ENCODE measurements at places on chromosomes 11 and 22.
A peak's percentile ranks its signal among the peaks of the same experiment; 100 is the strongest.

GRCh38 chr22:17155941-17156340, 3.1 kb downstream of the HDHD5 start:
- no peak for DNase-seq

DNA sequence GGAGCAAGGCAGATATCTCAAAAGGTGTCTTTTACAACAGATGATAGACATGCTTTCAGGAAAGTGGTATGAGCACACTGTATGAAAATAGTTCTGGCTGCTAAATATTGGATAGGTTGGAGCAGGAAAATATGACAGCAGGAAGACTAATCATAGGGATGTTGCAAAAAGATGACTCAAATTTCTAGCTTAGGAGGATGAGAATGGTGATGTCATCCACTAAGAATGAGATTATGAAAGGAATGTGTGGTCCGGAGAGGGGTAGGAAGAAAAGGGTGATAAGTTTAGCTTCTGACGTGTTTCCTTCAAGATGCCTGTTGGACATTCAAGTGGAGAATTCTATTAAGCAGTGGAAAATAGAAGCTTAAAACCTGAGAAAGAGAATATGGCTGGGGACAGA, 46.4 kb downstream of the RCN1 start:
- DNase-seq = peak; percentile 91

- no peak for DNase-seq
Measured at GRCh38 chr11:133545199-133545803, 13.0 kb upstream of the OPCML start.

DNA sequence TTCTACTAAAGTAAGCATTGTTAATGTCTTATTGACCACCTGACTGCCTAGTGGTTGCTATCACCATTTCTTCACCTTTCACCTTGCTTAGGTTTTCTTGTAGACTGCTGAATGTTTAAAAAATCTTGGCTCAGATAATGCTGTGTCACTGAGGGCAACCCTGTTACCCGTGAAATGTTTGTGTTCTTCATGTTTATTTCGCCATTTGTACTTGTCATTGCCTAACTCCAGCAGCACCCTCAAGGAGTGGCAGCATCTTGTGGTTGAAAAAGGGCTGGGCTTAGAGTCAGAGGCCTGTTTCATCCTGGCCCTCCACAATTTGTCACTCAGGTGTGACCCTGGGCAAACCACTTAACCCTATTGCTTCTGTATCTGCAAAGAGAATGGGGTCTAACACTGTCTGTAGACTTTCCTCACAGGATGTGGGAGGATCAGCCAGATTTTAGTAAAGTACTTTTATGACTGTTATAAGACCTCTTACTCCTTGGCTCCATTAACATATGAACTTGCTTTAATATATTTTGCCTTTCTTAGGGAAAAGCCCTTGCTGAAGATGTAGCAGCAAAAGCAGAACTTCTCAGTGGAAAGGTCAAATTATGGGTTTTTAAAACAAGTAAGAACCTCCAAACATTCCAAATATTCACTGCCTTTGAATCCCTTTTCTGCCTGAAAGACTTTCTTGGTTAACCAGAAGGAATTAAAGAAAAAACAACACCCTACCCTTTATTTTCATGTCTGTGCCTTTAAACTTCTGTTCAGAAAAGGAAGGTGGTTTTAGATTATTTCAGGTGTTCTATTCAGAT, 154.5 kb upstream of the C11orf87 start:
- no peak for DNase-seq

DNA sequence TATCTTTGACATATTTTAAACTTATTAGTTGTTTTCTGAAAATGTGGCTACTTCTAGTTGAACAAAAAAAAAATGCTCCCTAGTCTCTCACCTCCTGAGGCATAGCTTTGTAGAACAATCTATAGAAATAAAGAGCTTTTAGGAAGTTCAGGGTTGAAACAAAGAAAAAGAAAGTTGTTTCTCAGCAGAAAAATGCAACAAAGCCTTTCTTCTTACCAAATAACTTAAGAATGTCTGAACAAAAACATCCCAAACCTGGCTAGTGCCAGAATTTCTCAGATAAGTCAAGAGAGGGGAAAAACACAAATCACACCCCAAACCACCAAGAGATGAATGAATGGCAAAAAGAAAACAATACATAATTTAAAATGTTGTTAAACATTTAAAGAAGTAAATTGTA, 114.1 kb downstream of the MAML2 start:
- DNase-seq = peak; percentile 67

DNA sequence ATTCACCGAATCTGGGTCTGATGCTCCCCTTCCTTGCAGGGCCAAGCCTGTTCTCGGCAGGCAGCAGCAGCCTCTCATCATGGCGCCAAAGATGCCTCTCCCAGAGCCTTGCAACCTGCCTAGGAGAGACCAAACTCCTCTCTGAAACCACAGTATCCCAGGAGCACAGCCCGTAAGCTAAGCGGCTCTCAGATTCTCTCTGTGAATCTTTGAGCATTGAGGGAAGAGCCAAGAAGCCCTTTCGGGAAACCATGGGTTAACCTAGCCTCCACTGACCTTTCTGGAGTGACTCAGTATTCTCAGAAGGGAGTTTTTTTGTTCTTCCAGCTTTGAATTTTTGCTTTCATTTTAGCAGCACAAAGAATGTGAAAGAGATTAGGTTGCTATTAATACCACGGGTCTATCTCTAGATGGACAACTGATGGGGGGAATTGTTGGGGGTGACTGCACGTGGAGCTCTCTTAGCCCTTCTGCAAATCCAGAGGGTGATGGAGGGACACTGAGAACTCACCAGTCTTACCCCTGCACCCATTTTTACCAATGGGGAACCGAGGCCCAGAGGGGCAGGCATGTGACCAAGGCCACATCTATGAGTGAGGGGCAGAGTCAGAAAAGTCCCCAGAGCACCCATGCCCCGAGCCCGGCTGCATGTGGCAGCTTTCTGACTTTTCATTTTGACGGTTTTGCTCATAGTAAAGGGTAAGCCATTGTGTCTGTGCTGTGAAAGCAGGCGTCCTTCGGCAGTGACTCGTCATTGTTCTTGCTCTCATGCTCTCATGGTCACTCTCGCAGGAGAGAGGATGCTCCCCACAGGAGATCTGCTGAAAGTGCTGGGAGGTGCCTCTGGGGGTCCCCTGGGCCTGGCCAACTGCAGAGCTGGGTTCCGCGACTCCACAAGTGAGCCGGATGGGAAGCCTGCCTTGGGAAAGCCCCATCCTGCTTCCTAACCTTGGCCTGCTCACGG, 36.0 kb downstream of the IRAG1 start:
- DNase-seq = peak; percentile 55

- peak; percentile 61 for DNase-seq
Measured at GRCh38 chr11:66081505-66081904, 11.4 kb downstream of the PACS1 start.

GRCh38 chr11:134118006-134118405, 49.1 kb downstream of the JAM3 start:
- no peak for DNase-seq

DNA sequence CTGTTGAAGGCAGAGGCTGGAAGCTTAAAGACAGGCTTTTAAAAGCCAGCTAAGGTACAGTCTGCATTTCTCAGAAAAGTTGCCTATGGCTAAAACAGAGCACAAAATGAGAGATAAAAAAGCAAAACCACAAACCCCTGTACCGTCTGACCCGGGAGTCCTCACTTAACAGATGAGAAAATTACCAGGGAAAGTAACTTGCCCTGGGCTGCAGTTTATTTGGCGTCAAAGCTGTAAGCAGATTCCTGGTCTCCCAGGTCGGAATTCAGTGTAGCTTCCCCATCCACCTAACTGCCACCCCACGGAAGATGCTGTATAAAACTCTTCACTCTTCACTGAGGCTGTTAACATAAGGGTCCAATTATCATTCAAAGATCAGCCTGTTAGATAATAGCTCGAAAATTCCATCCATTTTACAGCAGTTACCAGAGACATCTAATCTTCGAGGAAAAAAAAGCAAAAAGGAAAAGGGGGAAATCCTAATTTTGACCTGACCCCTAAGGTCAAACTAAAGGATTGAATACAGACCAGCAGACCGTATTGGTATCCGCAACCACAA, 1.5 kb downstream of the TCF20 start:
- no peak for DNase-seq

DNA sequence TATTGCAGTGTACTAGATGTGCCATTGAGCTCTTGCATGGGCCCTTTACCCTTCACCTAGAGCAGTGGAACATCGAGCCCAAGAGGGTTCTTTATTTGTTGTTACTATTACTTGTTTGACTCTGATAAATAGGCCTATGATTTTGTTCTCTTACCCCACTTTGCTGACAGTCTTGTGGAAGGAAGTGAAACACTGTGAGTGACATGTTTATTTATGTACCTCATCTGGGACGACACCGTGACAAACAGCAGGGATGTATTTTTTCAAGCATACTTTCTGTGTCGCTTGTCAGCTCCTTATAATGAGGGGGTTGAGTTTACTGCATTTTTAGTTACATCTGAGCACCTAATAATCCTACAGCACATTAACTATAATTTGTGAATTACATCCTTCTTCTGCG, 1010.3 kb upstream of the TENM4 start:
- DNase-seq = no peak

DNA sequence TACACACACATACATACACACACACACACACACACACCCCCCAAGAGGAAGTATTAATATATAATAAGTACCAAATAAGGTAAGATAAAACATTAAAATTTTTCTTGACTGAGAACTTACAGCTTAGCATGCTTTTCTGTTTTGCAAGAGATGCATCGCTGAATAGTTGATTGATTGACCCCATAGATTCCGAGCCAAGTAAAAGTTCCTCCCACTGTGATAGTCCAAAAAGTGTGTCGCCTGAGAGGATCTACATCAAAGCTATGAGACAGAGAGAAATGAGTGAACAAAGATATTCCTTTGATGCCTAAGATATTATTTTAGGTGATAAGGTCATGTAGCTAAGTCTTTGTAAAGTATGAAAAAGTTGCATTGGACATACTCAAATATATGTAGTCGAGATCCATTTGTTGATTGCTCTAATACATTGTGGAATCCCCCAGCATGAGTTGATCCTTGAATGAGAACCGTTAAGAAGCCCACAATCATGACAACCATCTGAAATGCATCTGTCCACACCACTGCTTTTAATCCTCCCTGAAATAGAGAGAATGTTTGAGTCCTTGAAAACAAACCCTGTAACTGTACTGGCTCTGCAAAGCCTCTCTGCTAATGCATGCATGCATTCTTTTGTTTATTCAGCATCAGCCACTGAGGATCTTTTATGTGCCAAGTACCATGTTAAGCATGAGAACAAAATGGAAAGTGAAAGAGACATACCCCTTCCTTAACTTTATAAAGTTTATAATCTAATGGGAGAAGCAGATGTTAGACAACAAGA, 18.3 kb downstream of the SLC5A12 start:
- DNase-seq = no peak

Data from dermis blood vessel endothelial cell (primary cell).